Activated CD4-positive, alpha-beta T cell treated with anti-CD3 and anti-CD28 coated beads, Interleukin-2, amount 50 U/mL, for 1 hour (primary cell): ENCODE measurements at places on chromosomes 11 and 22.

DNA sequence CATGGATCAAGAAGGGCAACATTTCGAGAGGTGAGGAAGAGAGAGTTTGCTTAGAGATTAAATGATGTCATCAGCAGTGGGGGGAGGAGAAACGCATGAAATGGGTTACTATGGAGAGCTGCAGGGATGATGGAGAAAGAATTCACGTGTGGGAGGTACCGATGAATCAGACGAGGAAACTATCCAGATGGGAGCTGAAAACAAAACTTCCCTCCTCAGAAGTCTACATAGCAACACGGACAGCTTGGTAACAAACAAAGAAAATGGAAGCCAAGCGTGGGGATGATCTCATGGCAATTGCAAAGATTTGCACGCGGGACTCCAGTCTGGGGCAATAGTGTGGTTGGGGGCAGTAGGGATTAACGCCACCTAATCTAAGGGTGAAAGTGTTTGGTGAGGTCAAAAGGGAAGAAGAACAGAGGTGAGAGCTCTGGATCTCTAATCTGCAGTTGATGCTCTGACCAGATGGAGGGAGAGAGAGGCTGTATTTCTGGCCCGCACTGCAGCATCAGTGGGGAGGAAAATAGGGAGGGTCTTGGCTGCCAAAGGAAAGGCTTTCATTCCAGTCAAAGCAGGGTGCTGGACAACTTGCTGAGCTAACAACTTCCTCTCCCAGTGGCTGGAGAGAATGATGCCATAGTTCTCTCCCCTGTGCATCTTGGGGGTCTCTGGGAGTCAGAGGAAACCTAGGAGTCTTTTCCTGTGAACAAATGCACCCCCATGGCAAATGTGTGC, 43.4 kb upstream of the CSNK2A3 start:
- DNase-seq, result no peak

DNA sequence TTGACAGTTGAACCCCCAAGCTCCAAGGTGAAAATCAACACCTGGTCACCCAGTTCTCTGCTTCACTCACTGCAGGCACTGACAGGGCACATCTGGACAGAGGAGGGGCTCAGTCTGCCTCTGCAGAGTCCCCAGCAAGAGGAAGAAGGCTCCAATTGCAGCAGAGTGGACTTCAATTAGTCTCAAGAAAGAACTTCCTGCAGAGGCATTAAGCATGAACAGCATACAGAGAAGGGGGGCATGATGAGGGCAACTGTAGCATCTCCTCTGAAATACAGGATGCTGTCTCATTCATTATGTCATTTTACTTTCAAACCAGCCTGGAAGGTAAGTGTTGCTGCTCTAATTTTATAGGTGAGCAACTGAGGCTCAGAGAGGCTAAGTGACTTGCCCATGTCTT, 11.1 kb downstream of the GDPD5 start:
- DNase-seq, result no peak

- DNase-seq, result no peak
Observed at GRCh38 chr22:30538280-30538679, 8.3 kb downstream of the SEC14L6 start.

- no peak for DNase-seq
Observed at GRCh38 chr22:21759646-21760376, 24.2 kb upstream of the YPEL1 start.

DNA sequence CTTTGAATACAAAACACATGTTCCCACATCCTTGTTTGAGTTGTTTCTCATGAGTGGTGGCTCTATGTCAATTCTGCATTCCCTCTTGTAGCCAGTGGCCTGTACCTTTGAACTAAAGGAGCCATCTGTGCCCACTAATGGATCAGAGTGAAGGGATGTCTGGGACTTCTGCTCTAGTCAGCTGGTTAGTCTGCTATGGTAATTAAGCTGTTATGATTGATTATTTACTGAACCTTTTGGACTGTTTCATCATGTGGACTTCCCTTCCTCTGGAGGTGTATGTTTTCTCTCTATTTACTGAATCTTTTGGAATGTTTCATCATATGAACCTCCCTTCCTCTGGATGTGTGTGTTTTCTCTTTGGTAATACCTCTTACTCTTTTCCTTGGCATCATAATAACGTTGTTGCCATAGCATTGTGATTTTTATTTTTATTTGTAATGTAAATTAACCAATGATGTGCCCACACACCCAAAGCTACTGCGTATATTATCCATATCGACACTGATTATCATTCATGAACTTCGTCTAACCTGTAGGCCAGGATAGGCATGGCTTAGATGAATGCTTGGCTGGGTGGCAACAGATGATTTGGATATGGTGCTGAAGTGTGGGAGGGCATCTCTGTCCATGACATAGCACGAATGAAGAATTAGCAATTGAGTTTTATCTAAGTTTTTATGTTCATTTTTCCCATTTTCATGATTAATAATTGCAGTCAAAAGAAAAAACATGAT, 112.3 kb upstream of the SORL1-AS1 start:
- DNase-seq, result no peak

GRCh38 chr11:95592471-95592870, 197.1 kb downstream of the FAM76B start:
- no peak for DNase-seq

- no peak for DNase-seq
Observed at GRCh38 chr11:7545611-7546010, 31.8 kb downstream of the PPFIBP2 start.

DNA sequence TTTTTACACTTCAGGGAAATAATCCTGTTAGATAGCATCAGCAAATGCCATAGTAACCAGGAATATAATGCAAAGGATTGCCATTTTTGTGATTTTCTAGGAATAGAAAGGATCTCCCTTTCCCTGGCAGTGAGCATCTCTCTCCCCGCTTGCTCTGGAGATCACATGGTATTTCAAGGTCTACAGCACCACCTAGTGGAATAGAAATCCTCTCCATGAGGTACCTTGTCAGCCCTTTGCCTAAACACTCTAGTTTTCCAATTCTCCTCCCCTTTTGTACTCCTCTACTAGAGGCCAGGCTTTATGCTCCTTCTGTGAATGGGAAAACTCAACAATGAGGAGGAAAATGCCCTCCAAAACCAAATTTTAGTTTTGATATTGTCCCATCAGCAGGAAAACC, 78.4 kb downstream of the XRRA1 start:
- no peak for DNase-seq

DNA sequence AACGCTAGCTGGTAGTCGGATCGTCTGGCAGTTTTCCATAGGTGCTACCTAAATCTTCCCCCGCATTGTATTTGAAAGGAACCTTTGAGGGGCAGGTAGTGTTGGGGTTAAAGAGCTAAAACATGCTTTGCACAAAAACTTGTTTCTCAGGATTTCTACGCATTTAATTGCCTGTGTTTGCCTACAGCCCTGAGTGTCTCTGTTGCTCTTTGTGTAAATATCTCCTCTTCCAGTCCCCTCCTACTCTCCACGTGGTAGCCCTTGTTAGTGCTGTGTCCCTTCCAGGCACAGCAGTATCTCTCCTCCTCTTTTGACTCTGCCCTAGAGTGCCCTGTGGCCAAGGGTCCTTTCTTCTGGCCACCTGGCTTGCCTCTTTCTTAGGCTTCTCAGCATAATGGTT, 81.7 kb downstream of the BARX2 start:
- DNase-seq, result no peak
